ENCODE measurements at places on chromosomes 4 and X. TPM values are rescaled to one million over a fixed set of nuclear protein-coding genes. Genes with fewer than 3 reads are reported as not detected.

The PSAPL1 gene
- under 0.01 TPM for total RNA-seq

The HSD17B13 gene
- not detected for total RNA-seq

The SMR3B gene
- total RNA-seq: not detected

The HSFX4 gene
- not detected for total RNA-seq

The METAP1 gene
- total RNA-seq: 25.8 TPM
